Temporal lobe (tissue), 4 donors: ENCODE measurements at places on chromosomes 5 and 9. TPM values are rescaled to one million over a fixed set of nuclear protein-coding genes. Genes with fewer than 3 reads are reported as not detected.

The MED7 gene
- 26.1 TPM for total RNA-seq

The RNF183 gene
- total RNA-seq = not detected

The IL17B gene
- total RNA-seq = not detected

The LVRN gene
- 1.5 TPM for total RNA-seq

The IL7R gene
- 0.98 TPM for total RNA-seq

The TRPM3 gene
- 22.1 TPM for total RNA-seq

The LPAR1 gene
- total RNA-seq = 13.0 TPM

The PCDHGB6 gene
- 12.5 TPM for total RNA-seq

The SPOCK1 gene
- total RNA-seq = 93.4 TPM

The CYLC2 gene
- total RNA-seq = not detected

The ZNF366 gene
- 1.5 TPM for total RNA-seq

The ARID3C gene
- not detected for total RNA-seq

The SSBP2 gene
- total RNA-seq = 223 TPM

The GABBR2 gene
- 47.2 TPM for total RNA-seq

The TRIO gene
- 381 TPM for total RNA-seq

The ELL2 gene
- 14.8 TPM for total RNA-seq

The CETN3 gene
- 16.0 TPM for total RNA-seq

The TRIM36 gene
- 79.2 TPM for total RNA-seq

The CA9 gene
- 0.98 TPM for total RNA-seq

The GARNL3 gene
- total RNA-seq = 49.7 TPM

The CKMT2 gene
- 2.2 TPM for total RNA-seq

The IDNK gene
- 3.7 TPM for total RNA-seq
